Stimulated activated CD4-positive, alpha-beta T cell treated with anti-CD3 and anti-CD28 coated beads, Interleukin-12 subunit alpha, Interleukin-12 subunit beta, amount 100 ng/mL, for 48 hours (primary cell): ENCODE measurements at places on chromosomes 7 and 10.

DNA sequence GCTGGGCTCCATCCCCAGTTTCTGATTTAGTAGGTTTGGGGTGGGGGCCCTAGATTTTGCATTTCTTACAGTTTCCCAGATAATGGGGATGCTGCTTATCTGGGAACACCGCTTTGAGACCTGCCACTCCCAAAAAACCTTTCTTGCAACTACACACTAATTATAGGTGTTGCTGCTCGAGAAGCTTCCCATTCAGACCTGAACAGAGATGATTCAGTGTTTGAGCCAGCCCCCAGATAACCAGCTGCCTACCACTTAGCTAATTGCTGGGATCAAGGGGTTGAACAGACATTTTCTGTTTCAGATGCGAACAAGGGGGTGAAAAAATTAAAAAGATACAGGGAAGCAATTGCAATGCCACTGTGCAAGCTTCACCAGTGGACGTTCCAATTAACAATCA, 448.5 kb downstream of the KCNMA1 start:
- no peak for DNase-seq

- no peak for DNase-seq
Measured at GRCh38 chr7:34155220-34155908, 250.0 kb downstream of the BMPER start.

- no peak for DNase-seq
Measured at GRCh38 chr10:86878983-86879713, 78.3 kb downstream of the MMRN2 start.

DNA sequence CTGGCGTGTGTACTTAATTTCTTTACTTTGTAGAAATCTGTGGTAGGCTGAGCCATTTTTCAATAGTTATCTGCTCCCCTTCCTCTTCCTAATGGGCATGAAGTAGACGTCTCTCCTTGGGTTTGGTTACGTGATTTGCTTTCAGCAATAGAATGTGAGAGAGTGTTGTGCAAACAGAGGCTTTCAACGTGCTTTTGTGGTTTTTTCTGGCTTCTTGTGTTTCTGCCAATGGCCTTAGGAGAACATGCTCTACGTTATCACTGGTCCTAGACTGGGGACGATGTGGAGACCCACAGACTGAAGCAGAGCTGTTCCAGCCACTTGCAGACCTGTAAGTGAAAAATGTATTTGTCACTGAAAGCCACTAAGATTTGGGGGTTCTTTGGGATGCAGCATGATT, 107.2 kb upstream of the NPTX2 start:
- no peak for DNase-seq

GRCh38 chr10:30818010-30818660, 188.6 kb upstream of the LYZL2 start:
- no peak for DNase-seq

DNA sequence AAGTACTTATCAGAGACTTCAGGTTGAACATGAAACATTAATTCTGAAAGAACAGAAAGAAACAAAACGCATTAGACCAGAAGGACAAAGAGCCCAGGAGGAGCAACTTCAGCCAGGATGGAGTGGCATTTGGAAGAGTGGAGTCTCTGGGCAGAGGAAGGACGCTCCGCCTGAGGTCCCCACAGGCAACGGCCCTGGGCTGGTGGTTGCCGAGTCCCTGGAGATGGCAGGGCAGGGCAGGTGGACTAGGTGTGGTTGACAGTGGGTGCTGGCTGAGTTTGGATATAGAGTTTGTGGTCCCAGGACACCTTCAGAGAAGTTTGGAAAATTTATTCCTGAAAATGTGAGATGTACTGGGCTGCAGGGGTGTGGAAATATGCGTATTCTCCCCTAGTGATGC, 27.4 kb upstream of the LARP4B start:
- DNase-seq, result no peak

GRCh38 chr7:128890306-128891109, 20.0 kb downstream of the KCP start:
- DNase-seq, result no peak

DNA sequence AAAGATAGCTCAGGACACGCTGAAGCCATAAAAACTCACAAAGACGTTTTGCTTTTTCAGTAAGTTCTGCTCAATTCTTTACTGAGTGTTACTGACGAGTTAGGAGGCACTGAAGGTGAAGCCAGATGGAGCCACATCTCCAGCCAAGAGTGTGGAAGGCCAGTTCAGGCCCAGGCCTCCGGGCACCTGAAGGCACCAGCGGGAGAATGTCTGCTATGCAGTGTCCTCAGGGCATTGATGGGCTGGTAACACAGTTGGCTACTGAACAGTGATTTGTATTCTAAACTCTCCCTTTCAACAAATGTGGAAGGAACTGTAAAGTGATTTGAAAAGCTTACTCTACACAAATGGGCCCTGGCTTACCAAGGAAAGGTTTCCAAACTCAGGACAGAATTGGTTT, 64.8 kb upstream of the SVIL start:
- no peak for DNase-seq

GRCh38 chr10:2137549-2138174, 400.3 kb upstream of the ADARB2 start:
- no peak for DNase-seq

DNA sequence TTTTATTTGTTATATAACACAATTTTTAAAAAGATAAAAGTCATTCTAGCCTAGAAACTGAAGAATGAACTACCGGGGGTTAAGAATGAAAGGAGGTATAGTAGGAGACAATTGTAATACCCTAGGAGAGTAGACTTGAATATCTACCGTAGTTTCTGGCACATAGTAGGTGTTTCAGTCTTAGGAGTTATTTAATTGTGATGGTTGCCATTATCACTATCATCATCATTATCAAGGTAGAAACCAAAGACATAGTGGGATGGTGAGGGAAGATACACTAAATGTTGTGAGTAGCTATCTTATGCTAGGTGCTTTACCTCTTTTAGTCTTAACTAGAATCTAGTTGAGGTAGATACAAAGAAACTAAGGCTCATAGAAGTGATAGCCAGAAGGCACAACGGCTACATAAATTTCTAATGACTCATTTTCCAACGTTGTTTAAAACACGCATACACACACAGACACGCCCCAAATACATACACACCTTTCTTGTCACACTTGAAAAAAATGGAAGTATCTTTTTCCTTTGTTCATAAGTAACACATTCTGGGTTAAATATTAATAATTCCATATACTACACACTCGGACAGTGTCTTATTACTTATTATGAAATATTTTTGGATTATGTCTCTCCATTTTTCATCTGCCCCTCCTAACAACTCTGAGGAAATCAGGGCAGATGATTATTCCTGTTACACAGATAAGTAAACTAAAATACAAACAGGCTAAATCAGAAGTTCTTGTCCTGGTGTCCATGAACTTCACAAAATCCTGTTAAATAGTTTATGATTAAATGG, 2.0 kb upstream of the ANLN start:
- no peak for DNase-seq

DNA sequence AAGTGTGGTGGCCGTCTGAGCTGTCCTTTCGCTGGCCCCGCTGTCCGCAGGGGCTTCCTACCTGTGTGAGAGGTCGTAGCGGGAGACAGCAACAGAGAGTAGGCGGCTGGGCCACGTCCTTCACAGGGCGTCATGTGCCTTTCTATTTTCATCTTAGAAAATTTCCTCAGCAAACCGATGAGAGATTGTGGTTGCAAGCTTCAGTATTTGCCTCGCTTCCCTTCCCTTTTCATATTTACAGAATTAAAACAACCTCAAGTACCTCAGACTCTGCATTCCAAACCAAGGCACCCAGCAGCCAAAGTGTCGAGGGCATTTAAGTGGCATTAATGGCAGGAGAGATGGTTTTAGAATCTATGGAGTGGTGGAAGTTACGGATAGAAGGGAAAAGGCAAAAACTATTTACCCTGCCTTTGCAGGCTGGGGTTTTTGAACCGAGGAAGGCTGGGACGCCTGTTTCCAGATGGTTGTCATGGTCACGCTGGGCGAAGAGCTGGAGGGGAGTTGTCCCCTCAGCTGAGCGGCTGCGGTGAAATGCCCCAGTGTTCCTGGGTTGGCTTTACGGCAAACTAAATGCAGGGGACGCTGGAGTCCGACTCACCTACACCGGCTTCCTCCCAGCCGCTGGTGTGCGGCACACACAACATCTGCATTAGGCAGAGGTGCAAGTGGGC, 41.9 kb downstream of the WIPI2 start:
- DNase-seq, result no peak

GRCh38 chr7:930975-931758, 23.3 kb downstream of the ADAP1 start:
- DNase-seq, result no peak

GRCh38 chr7:36262309-36263094, 109.4 kb downstream of the EEPD1 start:
- DNase-seq, result no peak

DNA sequence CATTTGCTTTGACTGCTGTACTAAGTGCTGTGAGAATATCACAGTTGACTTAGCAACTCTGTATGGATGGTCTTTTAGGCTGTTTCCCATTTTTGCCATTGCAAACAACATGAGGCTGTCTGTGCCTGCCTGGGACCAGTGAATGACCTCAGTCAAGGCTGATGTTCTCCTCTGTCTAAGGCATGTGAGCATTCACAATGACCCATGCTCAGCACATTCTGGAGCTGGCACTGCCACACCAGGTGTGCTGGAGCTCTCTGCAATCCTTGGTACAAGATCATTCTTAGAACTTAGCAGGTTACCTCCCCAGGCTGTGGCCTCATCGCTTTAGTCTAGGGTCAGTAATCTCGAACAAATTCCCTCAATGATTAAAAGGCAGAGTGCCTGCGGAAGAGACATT, 61.9 kb downstream of the SH3PXD2A start:
- DNase-seq, result no peak

DNA sequence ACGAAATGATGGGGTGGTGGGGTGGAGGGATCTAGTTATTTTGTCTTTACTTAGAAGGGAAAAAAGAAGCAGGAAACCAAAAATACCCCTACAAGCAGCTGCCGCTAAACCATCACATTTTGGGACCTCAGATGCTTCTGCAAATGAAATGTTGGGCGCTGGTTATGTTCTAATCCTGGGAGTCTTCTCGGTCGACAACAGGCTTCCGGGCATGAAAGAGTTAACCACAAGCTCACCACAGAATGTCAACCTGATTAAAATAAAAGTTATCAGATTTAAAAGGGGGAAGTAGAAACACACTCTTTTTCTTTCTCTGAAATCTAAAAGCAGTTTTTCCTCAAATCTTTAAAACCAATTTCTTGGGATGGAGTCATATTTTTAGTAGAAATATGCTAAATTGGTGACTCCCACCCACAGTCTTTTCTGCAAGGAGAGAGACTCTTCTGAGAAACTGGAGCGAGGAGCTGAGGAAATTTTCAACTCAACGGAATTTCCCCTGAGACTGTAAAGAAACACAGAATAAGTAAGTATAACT, 16.8 kb downstream of the IL2RA start:
- DNase-seq, result no peak

GRCh38 chr7:121008816-121009215, 20.3 kb downstream of the CPED1 start:
- no peak for DNase-seq

DNA sequence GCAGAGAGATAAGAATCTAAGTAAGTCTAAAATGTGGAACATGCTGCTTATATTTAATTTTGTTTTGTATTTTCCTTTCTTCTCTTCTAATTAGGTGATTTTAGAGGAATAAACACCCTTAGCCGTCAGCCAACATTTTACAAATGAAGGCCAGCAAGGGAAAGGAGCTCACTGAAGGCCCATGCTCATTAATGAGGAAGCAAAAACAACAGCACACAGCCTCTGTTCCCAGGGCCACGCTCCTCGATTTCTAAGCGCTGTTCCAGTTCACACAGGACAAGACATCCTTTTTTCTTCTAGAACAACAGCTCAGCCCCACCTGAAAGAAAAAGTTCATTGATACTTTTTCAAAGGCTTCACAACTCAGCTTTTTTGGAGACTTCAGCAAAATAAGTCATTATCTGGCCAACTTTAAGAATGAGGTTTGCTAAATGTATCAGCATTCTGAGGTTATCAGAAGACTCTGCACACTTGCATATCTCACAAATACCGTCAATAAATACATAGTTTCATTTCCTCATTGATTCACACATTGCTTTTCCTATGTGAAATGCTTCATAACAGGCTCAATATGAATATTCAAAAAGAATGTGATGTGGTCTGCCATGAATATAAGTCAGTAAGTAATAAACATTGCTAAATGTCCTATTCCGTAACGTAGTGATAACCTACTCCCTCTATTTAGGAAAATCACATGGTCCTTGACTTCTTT, 34.8 kb upstream of the SFMBT2 start:
- no peak for DNase-seq

DNA sequence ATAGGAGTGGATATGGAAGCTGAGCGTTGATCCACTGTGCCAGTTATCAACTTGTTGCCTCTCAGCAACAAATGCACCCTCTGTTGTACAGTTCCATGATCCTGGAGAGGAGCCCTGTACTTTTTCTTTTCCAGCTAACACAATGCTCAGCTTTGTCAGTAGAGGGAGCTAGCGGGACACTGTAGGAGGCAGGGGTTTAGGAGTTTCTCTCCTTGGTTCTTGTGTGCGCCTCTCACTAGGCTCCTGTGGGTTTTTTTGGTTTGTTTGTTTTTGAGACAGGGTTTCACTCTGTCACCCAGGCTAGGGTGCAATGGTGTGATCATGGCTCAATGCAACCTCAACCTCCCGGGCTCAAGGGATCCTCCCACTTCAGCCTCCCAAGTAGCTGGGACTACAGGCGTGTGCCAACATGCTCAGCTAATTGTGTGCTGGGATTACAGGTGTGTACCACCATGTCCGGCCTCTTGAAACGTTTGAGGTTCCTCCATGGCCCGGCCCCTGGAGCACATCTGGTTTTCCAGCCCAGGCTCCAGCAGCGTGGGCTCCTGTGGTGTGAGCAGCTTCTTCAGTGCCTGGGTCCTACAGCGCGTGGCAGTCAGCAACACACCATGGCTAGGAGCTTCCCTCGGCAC, 12.0 kb upstream of the MARVELD1 start:
- no peak for DNase-seq

GRCh38 chr7:34844936-34845665, 187.1 kb downstream of the NPSR1 start:
- DNase-seq, result no peak

- DNase-seq, result no peak
Measured at GRCh38 chr7:95324431-95324830, at the start of gene PON1. PON1 (minus strand) TSS chr7:95324532; CDS start chr7:95324475, 57 bp downstream.

- DNase-seq, result no peak
Measured at GRCh38 chr7:115183431-115184057, 261.6 kb downstream of the MDFIC start.

- DNase-seq, result peak; percentile 43
Measured at GRCh38 chr10:110364531-110364937, 59.8 kb upstream of the SMNDC1 start.

- no peak for DNase-seq
Measured at GRCh38 chr7:125467996-125468854, 538.6 kb upstream of the POT1 start.

GRCh38 chr10:48582970-48583369, 21.9 kb downstream of the ARHGAP22 start:
- DNase-seq, result no peak

- peak; percentile 59 for DNase-seq
Measured at GRCh38 chr7:155580367-155580766, 34.0 kb upstream of the CNPY1 start.

GRCh38 chr7:7970531-7971307, 2.1 kb downstream of the GLCCI1 start:
- DNase-seq, result no peak
